ENCODE measurements at places on chromosomes 6 and 20.

DNA sequence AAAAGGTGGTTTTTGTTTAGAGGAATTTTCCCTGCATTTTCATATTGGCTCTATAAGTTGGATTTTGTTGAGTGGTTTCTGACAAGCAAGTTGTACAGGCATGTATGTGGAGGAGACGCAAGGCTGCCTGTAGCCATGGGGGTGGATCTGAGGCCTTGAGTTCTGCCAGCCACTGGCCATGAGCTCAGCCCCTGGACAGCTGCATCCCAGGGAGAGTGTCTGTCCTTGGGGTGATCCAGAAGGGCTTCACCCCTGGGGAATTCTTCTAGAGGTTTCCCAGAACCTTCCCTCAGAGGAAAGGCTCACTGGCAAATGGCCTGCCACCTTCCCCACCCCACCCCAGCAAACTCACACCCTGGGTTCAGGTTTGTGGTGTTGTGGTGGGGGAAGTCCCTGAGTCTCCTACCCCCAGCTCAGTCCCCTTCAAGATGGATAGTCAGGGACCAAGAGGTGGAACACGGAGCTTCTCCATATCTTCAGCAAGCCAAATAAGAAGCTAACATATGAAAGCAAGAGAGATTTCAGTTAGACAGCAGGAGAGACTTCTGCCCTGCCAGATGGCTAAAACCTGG, 11.6 kb upstream of the NOL4L start:
- no peak for DNase-seq

- DNase-seq: no peak
These were observed 146.2 kb downstream of the DLL1 start for GRCh38 chr6:170144571-170145271.

DNA sequence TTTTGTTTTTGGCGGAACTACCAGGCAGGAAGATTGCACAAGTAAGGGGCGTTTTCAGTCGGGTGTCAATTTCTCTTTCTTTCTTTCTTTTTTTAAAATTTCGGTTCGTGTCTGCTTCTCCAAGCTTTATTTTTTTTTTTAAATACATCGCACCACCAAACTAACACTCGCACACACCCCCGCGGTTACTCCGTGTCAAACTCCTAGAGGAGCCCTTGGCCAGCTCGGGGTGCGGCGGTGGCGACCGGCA, 338 bp downstream of the UTRN start:
- DNase-seq: no peak

DNA sequence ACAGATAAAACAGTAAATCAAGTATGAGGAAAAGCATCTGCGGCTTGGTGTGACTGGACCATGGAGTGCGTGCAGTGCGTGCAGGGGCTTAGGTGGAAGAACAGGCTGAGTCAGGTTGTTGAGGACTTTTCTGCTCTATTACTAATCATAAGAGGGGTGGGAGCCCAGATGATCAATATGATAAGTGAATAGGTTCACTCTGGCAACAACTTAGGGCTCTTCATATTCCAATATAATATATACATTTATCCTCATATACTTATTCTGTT, 56.4 kb downstream of the PDE10A start:
- DNase-seq: no peak

DNA sequence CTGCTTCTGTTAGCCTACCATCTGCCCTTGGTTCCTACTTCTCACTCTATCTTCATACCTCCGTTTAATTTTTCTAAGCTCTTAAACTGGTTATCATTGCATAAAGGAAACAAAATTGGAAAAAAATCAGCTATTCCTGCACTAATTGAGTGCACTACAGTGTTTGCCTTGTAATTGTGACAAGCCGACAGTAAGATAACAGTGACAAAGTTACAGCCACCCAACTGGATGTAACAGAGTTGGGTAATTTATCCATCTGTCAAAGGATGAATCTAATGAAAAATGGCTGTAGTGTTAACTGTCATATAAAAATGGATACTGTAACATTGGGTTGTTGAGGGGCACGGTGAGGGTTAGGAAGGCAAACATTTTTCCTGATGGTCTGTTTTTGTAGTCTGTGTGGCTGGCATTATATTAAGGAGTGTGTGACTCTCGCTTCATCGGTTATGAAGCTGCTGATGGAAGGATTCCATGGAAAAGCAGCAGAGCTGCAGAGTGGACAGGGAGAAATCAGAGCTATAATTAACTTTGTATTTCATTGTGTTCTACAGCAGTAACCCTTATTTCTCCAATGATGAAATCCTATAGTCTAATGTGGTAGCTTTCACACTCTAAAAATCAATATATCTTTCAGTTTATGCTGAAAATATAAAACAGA, 12.7 kb downstream of the PBOV1 start:
- DNase-seq: no peak

GRCh38 chr20:19021406-19022117, 190.9 kb upstream of the SLC24A3 start:
- DNase-seq: no peak

DNA sequence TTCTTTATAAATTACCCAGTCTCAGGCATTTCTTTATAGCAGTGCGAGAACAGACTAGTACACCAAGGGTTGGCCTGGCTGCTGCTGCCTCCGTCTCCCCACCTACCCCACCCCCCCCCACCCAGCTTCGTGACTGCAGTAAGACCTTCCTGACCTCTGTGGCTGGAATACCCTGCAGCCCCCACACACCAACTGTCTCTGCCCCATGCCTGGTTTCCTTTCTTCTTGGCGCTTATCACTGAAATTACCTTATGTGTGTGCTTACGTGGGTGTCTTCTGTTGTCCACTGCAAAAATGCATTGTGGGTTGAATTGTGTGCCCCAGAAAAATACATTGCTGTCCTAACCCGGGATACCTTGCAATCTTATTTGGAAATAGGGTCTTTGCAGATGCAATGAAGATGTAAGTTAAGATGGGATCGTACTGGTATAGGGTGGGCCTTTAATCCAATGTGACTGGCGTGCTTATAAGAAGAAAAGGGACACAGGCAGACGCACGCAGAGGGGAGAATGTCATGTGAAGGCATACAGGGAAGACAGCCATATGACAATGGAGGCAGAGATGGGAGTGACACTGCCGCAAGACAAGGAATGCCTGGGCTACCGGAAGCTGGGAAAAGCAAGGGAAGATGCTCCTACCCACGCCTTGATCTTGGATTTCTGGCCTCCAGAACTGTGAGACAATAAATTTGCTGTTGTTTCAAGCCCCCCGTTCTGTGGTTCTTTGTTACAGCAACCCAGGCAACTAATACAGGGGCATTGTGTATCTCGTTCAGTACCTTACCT, 15.4 kb downstream of the SYNJ2 start:
- DNase-seq: no peak

DNA sequence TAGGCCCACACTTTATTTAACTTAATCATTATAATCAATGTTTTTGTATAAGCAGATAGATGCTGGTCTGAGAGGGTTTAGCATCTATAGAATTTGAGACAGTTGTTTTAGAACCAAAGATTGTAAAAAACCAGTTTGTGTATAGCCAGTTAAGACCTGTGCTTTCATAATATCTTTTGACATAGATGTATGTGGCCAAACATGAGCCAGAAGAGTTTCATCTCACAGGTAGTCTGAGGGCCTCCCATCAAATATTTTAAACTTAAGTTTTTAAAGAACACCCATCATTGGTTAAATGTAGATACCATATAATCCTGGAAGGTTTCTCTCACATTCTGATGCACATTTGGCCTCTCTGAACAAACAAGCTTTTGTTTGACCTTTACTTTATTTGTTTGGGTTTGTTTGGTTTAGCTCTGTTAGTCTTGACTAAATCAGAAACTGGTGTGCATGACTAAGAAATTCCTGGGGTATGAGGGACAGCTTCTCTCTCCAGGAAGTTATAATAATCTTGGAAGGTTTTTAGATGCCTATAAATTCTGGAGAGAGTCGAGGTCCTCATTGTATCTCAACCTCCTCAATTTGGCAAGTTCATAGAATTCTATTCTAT, 58.0 kb upstream of the TMEM200A start:
- DNase-seq: no peak

GRCh38 chr6:33235221-33235634, 26.9 kb downstream of the RING1 start:
- DNase-seq: no peak

- no peak for DNase-seq
These were observed 661 bp upstream of the PPP1R14C start for GRCh38 chr6:150142097-150142669.
